EH (cell line): ENCODE measurements at places on chromosomes 2 and 18.

GRCh38 chr18:62325806-62326645 is 916 bp downstream of the TNFRSF11A start:
- DNase-seq = peak; percentile 23

DNA sequence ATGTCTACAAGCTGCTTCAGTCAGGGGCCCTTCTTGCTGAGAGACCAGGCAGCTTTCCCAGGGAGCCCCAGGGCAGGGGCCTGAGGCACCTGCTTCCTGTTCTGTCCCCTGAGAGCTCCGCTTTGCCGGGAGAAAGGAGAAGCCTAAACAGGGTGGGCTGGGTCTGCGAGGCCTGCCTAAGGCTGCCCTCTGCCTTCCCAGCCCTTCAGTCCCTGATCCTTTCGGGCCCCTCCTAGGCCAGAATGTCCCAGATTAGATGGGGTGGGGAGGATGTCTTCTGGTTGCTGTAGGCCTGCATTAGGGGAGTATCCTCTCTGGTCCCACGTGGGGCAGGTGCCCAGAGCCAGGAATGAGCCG is 72.4 kb downstream of the TGOLN2 start:
- no peak for DNase-seq

DNA sequence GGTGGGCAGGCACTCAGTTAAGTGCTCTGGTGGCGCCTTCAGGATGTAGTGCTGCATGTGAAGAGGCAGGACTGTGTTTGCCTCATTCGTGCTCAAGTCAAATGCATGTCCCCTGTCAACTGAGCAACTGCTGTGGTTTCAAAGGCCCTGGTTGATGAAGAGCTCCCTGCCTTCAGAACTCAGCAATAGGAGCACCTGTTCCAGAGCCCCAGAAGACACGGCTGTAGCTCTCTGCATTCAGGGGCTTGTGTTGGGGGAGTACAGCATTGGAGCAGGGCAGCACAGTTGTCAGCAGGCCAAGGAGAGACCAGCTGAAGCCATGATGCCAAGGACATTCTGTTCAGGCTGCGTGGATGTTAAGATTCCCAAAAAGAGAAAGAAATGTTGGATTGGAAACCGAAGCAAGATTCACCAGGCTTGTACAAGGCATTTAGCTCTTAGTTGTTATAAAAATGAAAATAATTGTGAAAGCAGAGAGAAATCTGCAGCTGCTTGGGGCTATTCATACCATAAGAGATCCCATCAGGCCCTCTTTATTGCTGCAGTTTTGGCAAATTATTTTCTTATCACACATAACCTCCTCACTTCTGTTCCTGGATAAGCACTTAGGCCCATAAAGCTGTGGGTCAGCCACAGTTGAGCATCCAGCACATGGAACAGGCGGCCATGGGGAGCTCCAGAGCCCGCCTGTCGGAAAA is 252.4 kb upstream of the ZNF521 start:
- DNase-seq = no peak

DNA sequence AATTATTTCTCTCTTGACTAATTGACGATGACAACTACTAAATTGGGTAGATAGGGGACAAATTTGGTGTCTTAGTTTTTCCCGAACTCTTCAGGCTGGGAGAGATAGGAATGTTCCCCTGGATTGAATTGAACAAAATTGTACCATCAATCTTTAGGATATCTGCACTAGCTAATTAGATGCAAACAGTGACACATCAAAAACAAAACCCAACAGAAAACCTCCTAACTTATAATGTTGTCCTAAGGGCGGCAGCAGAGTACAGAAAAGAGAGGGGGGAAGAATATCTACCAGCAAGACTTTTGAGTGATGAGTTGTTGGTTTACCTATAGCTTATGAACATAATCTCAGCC is 342.9 kb downstream of the INSIG2 start:
- peak; percentile 12 for DNase-seq

GRCh38 chr18:7737550-7737949 is 170.4 kb downstream of the PTPRM start:
- DNase-seq = no peak

GRCh38 chr2:20662308-20662937 is 4.5 kb upstream of the GDF7 start:
- no peak for DNase-seq

DNA sequence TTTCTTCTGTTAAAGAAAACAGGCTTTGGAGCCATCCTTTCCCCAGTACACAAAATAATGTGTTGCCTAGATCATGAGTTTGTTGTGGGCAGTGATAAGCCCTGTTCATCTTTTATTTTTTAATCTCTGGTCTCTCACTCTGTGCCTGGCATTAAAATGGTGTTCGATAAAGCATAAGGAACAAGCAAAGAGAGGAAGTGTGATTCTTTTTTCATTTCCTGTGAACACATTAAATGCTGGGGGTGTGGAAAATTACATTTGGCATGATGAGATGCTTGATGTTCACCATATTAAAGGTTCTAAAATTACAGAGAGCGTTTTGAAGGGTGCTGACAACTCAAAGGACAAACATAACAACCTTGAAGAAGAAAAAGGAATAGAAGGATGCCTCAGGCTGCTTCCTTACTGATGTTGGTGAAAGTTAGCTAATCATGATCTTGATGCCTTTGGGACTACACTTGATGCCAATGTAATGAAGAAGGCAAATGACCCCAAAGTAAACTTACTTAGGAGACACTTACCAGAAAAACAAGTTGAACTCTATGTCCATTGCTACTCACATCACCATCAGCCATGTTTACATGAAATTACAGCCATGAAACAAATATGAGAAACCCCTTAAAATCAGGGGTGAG is 33.0 kb downstream of the TMEFF2 start:
- DNase-seq = no peak

- DNase-seq = peak; percentile 58
Observed at GRCh38 chr2:20065885-20066602, 14.6 kb upstream of the LAPTM4A start.

DNA sequence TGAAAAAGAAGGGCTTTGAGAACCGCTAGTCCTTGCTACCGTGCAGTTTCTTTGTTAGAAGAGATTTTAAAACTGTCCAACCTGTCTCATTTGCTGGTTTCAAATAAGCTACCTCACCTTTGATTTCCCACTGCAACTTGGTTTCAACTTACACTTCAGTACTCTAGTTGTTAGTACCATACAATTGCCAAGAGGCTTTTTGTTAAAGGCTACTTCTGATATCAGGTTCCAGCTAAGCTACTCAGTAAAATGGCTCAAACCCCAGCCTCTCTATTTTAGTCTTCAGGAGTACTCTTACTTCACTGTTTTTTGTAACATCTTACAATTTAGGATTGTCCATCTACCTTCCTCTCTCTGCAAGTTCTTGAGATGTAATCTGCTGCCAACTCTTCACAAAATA is 91.6 kb downstream of the INO80D start:
- no peak for DNase-seq

DNA sequence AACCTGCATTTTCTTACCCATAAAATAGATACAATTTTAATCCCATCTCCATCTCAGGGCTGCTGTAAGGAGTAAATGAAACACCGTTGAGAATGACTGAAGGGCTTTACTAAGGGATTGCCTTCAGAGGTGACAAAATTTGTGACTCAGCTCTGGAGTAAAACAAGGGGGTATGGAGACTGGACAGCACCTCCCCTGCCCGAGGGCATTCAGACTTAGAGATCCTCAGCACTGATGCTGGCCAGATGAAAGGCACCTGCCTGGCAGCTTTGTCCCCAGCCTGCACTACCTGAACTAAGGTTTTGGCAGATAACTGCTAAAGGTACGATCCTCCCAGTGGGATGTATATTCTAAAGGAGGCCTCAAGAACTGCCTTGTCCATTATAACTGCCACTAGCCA is 105.9 kb upstream of the STPG4 start:
- DNase-seq = no peak

GRCh38 chr2:239096676-239097427 is 249.0 kb downstream of the TWIST2 start:
- DNase-seq = no peak

DNA sequence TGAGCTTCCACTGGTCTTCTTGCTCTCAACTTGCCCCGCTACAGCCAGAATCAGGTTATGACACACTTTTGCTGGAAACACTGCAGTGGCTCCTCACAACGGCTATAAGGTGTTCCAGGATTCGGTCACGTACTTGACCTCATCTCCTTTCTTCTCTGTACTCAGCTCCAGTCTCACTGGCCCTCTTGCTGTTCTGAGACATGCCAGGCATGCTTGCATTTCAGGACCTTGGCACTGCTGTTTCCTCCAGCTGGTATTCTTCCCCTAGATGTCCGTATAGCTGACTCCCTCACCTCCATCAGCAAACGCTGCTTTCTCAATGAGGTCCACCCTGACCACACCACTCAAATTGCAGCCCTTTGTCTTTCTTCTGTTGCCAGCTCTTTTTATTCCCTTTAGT is 31.9 kb upstream of the C1GALT1C1L start:
- no peak for DNase-seq

- DNase-seq = no peak
Observed at GRCh38 chr2:111196435-111196834, 75.7 kb downstream of the BCL2L11 start.

DNA sequence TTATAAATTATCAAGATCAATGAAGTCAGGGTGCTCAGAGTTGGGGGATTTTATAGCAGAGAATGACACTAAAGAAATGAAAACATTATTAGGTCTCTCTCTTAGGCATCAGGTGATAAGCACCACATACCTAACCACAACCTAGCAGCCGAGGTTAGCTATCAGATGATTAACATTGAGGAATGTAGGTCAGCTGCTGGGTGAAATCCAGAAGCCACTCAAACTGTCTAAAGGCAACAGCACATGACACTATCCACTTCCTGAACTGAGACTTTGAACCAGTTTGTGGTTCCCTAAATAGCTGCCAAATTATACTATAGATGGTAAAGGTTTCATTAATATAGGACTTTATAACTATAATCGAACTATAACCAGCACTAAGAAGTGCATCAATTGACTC is 4.7 kb downstream of the EPG5 start:
- DNase-seq = peak; percentile 90

DNA sequence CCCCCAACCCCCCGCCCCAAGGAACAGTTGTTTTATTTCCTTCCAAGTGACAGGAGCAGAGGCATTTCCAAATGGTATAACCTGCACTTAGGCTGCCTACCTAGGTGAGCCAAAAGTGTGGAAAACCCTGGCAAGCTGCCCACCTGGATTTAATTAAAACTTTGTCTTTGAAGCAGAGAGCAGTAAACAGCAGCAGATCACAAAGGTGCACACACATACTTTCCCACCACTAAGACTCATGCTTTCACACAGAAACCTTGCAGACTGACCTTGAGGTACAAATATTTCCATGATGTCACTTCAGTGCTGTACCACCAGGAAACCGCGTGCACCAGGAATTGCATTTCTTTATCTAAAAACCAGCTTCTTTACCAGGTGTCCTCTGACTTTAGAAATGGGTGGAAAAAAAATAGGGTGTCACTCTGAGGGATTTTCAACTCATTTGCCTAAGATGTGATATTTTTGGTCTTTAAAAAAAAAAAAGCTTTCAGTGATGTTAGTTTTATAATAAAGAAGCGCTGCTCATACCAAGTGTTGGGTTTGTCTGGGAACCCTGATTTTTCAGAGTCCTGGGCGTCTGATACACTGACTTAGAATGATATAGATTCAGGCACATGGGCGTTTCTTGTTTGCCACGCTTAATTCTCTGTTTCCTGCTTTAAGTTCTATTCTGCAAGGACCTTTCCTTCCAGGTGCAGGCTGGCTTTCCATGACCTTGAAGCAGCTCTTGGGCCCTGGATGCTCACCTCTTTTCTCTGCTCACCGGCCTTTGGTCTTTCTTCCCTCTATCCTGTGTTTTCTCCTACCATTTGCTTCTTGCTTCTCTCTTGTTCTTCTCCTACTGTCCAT is 70.7 kb upstream of the BCL2L11 start:
- DNase-seq = no peak
